HAP-1 (cell line): ENCODE measurements at places on chromosomes 11 and 22.
A peak's percentile ranks its signal among the peaks of the same experiment; 100 is the strongest.

DNA sequence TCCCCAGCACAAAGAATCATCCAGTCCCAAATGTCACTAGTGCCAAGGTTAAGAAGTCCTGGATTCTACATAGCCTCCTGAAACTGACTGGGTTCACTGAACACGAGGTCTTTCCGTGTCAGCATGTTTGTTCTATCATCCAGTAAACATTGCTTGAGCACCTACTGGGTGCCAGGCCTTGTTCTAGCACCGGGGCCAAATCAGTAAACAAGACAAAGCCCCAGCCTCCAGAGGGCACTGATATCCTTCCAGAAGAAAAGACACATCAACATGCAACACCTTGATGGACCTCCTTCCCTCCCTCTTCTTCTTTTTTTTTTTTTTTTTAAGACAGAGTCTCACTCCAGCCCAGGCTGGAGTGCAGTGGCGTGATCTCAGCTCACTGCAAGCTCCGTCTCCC lies 26.9 kb downstream of the TPST2 start:
- no peak for DNase-seq

- peak; percentile 84 for DNase-seq
Measured at GRCh38 chr11:22875869-22876473, 15.7 kb upstream of the CCDC179 start.

DNA sequence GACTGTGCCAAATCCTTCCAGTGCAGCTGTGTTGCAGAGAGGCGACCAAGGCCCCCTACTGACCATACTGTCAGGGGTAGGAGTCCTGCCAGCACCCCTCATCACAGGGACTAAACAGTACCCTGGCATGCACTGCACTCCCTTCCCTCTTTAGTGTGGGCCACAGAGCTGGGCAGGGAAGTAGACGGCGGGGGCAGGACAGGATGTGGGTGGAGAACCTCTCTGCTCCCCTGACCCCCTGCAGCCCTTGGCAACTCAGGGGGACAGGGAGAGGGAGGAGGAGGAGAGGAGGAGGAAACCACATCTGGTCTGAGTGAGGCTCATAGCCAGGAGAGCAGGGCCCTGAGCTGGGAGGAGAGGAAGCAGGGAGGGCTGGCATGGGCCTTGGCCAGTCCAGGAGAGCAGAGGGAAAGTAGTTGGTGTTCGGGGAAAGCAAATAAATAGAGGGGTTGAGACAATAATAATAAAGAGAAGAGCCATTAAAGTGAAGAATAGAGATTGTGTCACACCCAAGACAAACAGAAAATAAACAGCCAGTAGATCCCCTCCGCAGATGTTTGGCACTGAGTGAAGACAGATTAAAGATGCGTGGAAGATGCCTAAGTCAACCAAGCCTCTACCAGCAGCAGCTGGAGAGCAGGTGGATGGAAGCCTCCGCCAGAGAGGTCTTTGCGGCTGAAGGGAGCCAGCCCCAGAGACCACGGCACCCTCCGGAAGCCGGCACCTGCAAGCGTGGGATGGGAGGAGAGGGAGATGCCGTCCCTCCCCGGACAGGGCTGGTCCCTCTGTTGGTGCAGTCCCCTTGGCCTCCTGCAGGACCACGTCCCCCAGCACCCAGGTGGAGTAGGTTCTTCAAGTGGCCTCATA lies 61.5 kb downstream of the RPUSD4 start:
- no peak for DNase-seq

DNA sequence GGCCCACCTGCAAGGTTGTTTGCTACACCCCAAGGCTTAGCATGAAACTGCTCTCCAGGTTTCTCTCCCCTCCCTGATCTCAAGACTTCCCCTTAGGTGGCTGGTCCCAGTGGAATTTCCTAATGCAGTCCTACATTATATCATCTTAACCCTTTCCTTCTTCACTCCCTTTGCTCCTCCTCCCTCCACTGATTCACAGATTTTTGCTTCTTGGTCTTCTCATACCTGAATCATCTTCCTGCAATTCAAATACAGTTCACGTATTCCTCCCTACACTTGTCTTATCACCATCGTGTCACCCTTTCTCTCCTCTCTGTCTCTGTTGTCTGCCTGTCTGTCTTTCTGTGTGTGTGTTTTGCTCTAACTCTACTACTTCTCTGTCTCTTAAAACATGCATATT lies 17.0 kb downstream of the MMP10 start:
- DNase-seq = no peak
